A549 (cell line): ENCODE measurements at places on chromosomes 1 and 21. TPM values are rescaled to one million over a fixed set of nuclear protein-coding genes. Genes with fewer than 3 reads are reported as not detected.

DNA sequence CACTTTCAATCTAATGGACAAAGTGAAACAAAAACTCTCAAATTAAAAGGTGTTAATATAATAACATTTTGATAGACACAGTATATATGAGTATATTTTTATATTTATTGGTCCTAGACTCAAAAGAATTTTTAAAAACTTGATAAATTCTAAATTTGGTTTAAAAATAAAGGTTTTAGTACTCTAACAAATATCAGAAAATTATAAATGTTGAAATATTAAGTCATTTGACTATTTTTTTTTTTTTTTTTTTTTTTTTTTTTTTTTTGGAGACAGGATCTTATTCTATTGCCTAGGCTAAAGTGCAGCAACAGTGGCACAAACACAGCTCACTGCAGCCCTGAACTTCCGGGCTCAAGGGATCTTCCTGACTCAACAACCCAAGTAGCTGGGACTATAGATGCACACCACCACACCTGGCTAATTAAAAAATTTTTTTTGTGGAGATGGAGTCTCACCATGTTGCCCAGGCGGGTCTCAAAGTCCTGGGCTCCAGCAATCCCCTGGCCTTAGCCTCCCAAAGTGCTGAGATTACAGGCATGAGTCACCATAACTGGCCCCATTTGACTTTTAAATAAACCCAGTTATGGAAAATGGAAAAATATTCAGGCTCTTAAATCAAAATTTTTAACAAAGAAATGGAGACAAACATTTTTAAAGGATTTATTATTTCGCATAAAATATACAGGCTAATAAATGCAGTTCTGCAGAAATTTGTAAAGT lies 60.8 kb upstream of the RBM34 start:
- DNase-seq, result no peak

- no peak for DNase-seq
These were observed 63.0 kb upstream of the MPC2 start for GRCh38 chr1:167999877-168000276.

GRCh38 chr1:28096210-28097099 lies 8.0 kb upstream of the EYA3 start:
- DNase-seq, result no peak

DNA sequence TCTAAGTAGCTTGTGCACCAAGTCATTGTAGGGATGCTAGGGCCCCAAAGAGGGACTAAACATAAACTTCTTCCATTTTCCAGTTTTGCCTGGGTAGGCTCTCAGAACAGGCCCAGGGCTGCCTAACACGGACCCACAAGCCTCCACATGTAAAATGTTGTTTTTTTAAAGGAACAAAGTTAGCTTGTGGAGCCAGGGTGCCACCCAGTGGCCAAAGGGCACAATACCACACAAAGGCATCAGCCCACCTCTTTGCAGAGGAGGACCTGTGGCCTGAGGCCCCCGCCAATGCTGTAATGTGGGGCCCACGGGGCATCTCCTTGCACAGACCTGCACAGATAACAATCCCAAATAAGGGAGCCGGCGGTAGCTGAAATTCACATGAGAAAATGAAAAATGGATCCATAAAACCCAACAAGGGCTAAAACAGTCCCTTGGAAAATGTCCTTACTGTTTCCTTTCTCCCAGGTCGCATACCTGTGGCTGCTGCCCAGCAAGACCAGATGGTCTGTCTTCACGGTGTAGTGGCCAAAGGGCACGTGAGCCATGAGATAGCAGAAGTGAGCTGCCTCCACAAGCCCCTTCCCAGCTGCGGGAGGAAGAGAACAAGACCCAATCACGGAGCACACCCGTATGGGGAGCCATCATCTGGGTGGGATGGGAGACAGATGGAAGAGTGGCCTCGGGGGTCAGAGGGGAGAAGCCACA lies 23.8 kb downstream of the SEC16B start:
- DNase-seq, result peak; percentile 67

DYNLT5 gene
- not detected in 3 replicates for polyA plus RNA-seq
